ENCODE measurements at places on chromosomes 12 and 14.
A peak's percentile ranks its signal among the peaks of the same experiment; 100 is the strongest.

GRCh38 chr12:127550271-127550670, 716.7 kb upstream of the TMEM132C start:
- peak; percentile 59 for DNase-seq

GRCh38 chr12:93819050-93819491, 141.9 kb downstream of the CRADD start:
- DNase-seq, result no peak

- no peak for DNase-seq
These were observed 107.3 kb downstream of the SAMD4A start for GRCh38 chr14:54674046-54674741.

DNA sequence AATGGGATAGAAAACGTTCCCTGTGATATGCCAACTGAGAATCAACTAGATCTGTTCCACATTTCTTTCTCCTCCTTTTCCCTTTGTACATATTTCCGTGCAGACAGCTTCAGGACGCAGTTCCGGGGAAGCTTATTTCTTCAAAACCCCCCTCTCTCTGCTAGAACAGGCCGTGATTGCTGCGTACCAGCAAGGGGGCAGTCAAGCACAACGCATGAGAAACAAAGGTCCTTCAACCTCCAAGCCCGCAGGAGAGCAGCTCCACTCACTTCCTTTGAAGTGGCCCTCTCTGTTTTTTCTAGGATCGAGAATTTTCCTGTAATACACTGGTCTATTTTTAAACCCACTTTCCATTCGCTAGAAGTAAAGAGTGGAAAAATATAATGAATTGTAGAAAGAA, 80.8 kb downstream of the ZNF664 start:
- DNase-seq, result no peak

- DNase-seq, result no peak
These were observed 20.2 kb downstream of the CCDC177 start for GRCh38 chr14:69554500-69554899.

DNA sequence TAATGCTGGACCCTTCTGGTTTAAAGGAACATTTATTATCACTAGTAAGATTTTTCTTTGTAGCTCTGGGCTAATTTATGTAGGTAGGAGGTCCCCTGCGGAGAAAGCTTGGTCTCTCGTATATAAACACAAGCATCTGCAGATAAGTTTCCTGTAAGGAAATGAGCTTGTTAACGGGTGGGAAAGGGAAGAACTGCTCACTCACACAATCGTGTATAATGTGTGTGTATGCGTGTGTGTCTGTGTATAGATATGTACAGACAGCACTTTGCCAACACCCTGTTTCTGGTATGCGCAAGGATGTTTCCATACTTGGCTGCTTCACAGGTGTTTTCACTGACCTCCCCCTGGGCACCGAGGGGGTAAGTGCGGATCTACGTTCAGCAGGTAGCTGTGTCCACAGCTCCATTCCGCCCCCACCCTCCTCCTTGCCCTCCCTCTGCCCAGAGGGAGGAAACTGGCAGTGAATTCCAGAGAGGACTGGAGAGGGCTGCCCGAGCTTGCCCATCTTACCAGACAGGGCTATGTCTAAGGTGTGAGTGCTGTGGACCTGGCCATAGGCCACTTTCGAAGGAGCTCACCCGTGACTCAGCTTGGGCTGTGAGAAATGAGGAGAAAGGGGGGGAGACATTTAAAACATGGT, 65.2 kb downstream of the NINJ2 start:
- DNase-seq, result no peak

- DNase-seq, result no peak
These were observed 245.7 kb downstream of the CEP128 start for GRCh38 chr14:80695869-80696268.

DNA sequence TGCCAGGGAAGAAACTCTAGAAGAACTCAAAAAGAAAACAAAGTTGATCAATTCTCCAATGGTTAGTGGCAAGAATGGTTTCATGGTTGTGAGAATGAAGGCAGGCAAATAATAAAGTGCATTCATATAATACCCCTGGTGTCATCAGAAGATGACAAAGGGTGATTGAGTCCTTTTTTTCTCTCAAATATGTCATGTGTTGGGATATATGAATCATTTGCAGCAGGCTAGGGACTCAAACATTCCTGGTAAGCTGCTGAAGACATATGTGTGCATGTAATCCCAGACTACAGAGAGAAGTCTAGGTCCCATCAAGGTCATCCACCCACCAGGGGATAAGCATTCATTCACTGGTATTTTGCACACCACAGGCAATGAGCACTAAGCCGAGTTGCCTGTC, 82.4 kb upstream of the MYF6 start:
- DNase-seq, result no peak

GRCh38 chr12:45729233-45730083, at the start of gene ARID2:
Gene ARID2, plus strand, starts transcription at chr12:45729706. Its CDS starts 131 bp downstream, at chr12:45729837.
- peak; percentile 78 for DNase-seq

- DNase-seq, result no peak
These were observed 107.5 kb downstream of the TBC1D30 start for GRCh38 chr12:64931981-64932380.

- DNase-seq, result no peak
These were observed 1666.7 kb upstream of the FLRT2 start for GRCh38 chr14:83863042-83863774.

GRCh38 chr12:121795034-121795968, 1.8 kb upstream of the RHOF start:
- DNase-seq, result peak; percentile 89

- DNase-seq, result no peak
These were observed 37.7 kb downstream of the DIP2B start for GRCh38 chr12:50542448-50542847.

- no peak for DNase-seq
These were observed 241.6 kb upstream of the TMTC1 start for GRCh38 chr12:30025317-30025716.

DNA sequence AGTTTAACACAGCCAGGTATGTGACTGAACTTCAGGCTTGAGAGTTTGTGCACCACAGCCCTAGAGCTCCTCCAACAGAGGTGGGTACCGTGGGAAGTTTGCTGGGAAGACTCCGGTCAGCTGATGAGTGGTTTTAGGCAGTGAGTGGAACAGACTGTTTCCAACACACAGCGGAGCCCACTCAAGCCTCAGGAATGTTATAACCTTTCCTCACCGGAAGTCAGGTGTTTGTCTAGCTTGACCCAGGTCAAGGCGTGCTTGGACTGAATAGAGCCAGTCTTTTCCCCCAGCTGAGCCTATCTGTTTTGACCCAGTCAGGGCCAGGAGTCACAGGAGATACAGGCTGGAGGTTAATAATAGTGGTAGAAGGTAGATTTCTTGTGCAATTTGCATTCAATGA, 138.4 kb upstream of the PARP11 start:
- DNase-seq, result peak; percentile 65

GRCh38 chr14:42200957-42201356, 594.3 kb downstream of the LRFN5 start:
- DNase-seq, result no peak

GRCh38 chr12:79678306-79678705, 12.5 kb downstream of the PAWR start:
- no peak for DNase-seq

GRCh38 chr12:124162151-124163110, 132.5 kb upstream of the RFLNA start:
- DNase-seq, result peak; percentile 32

- DNase-seq, result no peak
These were observed 693.8 kb downstream of the BCL11B start for GRCh38 chr14:98578204-98578603.

DNA sequence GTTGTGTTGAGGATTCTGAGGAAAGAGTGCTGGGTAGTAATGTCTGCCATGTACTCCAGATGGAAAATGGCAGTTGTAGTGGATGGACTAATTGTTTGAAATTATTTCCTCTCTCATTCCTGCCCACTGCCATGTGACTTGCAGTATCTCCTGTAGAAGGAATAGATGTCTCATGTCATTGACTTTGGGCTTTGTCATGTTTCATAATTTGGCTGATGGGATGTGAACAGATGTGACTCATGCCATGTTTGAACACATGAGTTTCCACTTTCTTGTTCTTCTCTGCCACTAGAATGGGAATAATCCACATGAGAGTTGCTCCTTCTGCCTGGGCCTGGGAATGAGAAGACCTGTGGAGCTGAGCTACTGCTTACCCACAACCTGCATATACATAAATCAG, 2.4 kb upstream of the CALCOCO1 start:
- DNase-seq, result no peak

DNA sequence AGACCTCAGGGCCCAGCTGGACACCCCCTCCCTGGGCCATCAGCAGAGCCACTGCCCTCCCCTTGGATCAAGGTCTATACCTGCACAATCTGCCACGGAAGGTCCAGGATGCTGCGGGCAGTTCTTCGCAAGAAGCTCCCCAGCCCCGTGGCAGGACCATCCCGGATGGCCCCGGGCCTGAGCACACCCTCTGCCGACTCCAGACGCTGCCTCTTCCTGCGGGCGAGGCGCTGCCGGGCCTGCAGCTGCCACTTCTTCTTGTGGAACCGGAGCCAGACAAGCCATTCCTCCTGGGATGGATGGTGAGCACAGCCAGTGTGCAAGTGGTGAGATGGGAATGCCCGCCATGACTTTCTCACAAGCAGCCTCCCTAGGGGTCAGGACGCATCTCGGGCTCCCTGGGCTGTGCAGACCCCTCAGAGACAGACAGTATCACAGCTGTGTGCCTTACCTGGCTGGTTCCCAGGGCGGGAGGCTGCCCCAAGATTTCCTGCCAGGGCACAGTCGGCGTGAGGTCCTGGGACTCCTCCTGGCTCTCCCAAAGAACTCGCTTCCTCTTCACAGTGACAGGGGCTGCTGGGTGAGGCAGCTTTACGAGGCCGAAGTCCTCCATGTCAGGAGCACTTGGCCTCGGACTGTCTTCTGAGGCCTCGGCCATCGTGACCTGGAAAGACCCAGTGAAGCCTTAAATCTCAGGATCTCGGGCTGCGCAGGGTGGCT, 30.8 kb downstream of the P2RX2 start:
- no peak for DNase-seq

DNA sequence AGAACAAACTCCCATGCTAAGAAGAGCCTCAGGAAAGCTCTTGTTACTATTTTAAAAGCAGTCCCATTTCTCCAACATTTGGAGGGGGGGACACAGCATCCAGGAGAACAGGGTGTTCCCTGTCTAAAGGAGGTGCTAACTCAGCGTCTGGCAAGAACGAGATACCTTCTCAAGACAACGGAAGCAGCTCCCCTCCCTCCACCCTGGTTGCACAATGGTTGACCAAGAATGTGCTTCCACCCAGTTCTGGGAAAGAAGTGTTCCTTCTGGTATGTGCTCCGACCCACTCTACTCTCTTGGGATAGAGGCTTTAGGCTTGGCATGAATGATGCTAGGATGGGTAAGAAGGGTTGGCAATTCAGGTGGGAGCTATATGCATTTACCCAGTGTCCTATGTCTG, 1.5 kb upstream of the KRT6A start:
- DNase-seq, result no peak

DNA sequence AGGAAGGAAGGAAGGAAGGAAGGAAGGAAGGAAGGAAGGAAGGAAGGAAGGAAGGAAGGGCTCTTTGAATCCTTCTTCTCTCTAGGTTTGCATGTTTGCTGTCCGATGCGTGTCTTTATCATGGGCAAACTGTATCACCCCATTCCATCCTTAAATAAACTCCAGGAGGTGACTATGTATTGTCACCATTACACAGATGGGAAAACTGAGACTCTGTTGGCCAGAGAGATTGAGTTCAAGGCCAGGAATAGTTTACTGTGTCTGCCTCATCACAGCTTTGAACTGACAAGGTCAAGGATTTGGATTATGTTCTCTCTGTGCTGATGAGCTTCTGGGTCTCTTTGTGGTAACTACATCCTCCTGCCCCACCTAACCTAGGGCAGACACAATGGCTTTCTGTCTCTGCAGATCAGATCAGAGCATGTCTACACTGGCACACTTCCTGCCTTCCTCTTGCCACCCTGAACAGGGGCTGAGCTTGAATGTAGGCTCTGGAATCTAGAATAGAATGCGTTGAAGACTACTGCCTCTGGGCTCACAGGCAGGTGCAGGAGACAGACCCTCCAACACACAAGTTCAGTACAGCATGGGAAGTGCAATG, 78.9 kb upstream of the MAP1LC3B2 start:
- no peak for DNase-seq

GRCh38 chr12:118055144-118055557, 5.8 kb downstream of the WSB2 start:
- DNase-seq, result peak; percentile 92

- no peak for DNase-seq
These were observed 237.3 kb upstream of the GRIP1 start for GRCh38 chr12:66916189-66916588.

- peak; percentile 27 for DNase-seq
These were observed 846 bp upstream of the MTHFD1 start for GRCh38 chr14:64387232-64387781.

GRCh38 chr12:95996034-95996658, at the start of gene HAL:
Gene HAL, minus strand, starts transcription at chr12:95996344. Its CDS starts 434 bp downstream, at chr12:95995910.
- DNase-seq, result no peak

DNA sequence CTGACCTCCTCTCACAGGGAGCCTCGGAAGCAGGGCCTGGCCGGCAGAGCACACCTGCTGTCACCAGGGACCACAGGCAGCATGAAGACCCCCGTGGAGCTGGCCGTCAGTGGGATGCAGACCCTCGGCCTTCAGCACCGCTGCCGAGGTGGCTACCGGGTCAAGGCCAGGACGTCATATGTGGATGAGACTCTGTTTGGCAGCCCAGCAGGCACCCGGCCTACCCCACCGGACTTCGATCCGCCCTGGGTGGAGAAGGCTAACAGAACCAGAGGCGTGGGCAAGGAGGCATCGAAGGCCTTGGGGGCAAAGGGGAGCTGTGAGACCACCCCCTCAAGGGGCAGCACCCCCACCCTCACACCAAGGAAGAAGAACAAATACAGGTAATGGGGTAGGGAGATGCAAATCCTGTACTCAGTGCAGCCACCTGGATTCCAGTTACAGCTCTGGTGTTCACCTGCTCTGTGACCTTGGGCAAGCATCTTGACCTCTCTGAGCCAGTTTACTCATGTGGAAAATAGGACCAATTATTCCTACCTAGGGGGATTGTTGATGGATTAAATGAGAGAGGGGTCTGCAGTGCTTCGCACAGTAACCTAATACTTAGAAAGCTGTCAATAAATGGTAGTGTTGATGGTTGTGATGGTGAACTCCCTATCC, 1.3 kb downstream of the RITA1 start:
- no peak for DNase-seq

DNA sequence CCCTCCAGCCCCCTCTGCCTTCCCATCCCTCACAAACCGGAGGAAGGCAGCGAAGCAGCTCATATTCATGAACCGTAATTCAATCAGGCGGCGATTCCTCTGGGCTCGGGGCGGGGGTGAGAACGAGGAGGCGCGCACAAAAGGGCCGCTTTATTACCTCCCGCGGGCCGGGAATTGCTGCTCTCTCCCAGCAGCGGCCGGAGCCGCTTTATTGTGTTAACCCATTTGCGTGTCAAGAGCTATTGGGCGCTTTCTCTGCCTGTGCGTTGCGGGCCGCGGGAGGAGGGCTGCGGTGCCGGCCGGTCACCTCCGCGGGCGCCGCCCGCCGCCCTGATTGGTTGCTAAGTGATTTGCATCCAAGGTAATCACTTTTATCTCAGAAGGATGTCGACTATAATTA, 4.8 kb downstream of the FAM222A start:
- no peak for DNase-seq

- no peak for DNase-seq
These were observed 10.3 kb upstream of the PPP4R4 start for GRCh38 chr14:94163796-94164195.

DNA sequence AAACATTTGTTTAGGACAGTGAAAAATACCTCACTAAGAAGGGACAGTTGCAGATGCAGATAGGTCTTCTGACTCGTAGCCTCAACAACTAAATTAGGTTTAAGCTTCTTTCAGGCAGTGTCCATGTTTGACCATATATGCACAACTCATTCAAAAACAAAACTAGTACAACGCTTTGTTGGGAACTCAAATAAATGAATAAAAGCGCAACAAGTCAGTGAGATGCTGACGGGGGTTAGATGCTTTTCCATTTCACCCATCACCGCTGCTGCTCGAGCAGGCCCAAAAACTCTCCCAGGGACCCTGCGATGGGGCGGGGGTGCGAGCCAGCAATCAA, 633 bp downstream of the RPAP3 start:
- no peak for DNase-seq
